H1 (cell line): ENCODE measurements at places on chromosomes 3 and 15.
A peak's percentile ranks its signal among the peaks of the same experiment; 100 is the strongest.

DNA sequence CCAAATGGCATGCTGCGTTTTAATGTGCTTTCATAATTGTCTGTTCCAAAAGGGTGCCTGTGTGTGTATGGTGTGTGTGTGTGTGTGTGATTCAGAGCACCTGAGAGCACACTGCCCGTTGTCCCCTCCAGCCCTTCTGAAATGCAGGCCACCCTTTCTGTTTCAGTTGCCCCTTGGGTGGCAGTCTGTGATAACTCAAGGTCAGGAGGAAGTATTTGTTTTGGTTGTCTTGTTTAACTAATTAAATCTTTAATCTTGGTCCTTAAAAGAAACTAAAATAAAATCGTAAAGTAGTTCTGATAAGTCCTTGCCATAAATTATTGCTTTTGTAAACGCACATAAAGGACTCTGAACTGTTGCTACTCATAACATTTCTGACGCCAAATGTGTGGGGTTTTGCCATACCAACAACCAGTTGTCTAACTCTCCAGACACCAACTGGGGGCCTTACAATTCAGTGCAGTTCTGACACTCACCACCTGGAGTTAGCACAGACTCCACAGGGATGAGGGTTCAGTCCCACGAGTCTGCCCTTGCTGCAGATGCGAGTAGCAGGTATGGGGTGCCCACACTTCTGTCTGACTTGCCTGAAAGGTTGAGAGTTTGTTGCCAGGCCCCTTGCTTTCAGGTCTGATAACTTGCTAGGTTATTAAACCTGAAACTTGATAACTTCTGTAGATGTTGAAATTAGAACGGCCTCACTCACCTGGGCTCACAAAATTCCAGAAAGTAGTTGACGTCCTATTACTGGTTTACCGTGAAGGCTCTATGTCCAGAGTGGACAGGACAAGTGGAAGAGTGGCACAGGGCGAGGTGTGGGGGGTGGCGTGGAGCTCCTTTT is 157.3 kb downstream of the IGF1R start:
- no peak for DNase-seq

DNA sequence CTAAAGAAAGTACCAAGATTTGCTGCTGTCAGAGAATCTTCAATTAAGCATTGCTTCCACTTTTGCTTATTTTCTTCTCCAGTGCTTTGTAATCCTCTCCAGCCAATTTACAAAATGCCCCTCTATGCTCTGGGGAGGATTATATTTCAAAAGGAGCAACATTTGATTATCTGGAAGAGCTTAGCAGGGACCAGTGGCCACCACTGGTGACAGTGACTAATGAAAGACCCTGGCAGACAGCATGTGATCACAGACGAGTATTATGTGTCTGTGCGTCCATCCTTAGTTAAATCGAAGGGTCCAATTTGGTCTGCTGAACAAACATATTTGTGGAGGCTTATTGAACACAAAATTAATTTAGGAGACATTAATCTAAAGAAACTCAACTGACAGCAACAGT is 152.6 kb downstream of the ZNF621 start:
- DNase-seq: no peak

DNA sequence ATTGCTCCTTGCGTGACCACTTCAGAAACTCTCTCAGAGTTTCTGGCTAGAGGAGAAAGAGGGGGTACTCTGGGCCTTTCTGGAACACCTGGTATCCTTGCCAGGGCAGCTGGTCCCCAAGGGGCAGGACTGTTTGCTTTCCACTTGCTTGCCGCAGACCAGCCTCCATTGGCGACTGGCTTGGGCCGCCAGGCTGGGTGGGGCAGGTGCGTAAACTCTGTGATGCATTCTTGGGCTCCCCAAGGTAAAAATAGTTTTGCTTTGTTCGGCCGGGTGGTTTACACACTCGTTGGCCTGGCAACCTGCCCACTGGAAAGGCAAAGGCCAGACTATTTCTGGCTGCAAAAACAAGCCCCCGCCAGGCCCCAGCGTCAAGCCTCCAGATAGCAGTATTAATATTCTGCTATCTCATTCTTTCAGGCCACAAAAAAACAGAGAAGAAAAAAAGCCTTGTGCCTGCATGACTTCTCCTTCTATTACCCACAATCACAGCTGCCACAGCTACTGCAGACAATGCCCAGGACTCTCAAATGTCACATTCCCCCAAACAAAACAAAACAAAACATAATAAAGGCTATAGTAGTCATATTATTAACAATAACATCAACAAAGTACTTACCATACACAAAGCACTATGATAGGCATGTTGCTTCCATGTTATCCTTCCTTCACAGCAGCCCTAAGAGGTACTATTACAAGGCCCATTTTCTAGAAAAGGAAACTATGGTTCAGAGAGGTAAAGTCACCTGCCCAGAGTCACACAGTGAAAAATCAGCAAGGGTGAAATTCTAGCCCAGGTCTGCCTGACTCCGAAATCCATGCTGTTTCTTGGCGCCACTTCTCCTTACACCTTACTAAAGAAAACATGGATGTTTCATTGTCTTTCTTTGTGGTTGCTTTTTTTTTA is 14.0 kb upstream of the SSUH2 start:
- DNase-seq: no peak

DNA sequence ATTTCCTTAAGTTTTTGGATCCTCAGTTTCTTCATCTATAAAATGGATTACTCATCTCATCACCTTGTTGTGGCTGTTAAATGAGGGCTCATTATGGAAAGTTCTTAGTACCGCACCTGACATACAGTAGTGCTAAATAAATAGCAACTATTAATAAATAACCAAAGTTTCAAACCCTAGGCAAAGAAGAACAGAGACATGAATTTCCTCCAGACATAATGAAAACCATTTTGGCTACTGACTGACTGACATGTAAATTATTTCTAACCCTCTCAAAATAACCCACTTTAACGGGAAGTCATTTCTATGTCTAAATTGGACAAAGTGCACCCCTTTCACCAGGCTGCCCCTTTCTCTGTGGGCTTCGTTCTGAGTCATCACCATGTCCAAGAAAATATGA is 17.4 kb upstream of the KLHL6 start:
- no peak for DNase-seq

- DNase-seq: no peak
Observed at GRCh38 chr3:45473841-45474240, 85.5 kb downstream of the LARS2 start.

DNA sequence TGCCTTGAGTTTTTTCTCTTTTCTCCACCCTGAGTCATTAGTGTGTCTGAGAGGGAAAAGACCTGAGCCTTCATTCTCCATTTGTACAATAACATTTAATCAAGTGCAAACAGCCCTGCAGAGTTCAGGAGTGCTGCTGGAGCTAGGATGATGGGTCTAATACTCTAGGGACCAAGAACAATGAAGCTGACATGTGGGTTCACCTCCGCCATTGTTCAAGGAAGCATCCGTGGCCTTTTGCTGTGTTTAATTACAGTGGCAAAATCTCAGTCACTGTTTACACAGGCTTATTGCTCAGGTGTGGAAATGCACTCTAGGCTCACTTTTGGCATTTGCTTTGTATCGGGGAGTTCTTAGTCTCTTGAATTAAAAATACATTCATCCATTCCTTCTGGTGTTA is 259.6 kb downstream of the LRTM1 start:
- no peak for DNase-seq

- no peak for DNase-seq
Observed at GRCh38 chr15:89105147-89105546, 16.9 kb downstream of the ABHD2 start.

DNA sequence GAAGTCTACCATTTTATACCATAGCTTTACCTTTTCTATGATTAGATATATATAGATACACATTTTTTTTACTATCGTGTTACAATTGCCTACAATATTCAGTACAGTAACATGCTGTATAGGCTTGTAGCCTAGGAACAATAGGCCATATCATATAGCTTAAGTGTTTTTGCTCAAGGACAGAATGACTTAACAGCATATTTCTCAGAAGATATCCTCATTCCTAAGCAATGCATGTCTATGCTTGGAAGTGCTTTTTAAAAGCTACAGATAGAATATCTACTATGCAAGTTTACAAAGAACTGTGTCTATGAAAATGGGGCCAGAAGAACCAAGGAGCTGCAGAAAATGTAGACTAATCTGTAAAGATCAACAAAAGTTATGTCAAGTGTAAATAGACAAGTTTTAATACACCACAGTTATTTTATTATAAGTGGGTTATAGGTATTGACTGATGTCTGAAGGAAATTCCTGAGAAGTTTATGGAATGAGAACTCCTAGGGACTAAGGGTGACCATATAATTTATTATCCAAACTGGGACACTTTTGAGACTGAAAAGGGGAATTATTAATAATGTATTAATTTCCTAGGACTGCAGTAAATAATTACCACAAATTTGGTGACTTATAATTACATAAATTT is 138.7 kb upstream of the TGFBR2 start:
- DNase-seq: no peak

DNA sequence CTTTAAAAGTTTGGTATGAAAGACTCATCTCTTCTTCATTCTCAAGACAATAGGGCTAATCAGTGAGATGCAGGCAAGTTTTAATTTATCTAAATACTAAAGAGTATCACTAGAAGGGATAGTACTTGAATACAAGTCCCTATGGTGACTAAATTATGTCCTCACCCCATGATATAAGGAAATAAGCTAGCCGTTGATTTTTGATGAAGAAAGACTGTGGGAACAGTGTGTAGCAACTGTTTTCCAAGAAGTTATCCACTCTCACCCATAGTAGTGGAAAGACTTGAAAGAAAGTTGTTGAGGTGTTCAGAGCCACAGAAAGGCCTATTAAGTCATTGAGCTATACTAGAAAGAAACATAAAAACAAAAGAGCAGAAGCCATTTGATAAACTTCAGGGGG is 36.7 kb downstream of the PIK3CA start:
- DNase-seq: no peak

GRCh38 chr3:115272036-115272824 is 125.1 kb upstream of the ZBTB20 start:
- DNase-seq: no peak

GRCh38 chr3:93973131-93974126 is at the start of gene PROS1:
Gene PROS1, minus strand, starts transcription at chr3:93973896. Its CDS starts 147 bp downstream, at chr3:93973749.
- peak; percentile 74 for DNase-seq

GRCh38 chr3:156344215-156344614 is 210.7 kb downstream of the SSR3 start:
- DNase-seq: no peak

GRCh38 chr3:9020426-9020825 is 57.2 kb upstream of the RAD18 start:
- no peak for DNase-seq

- peak; percentile 83 for DNase-seq
Observed at GRCh38 chr15:90184786-90185704, 16.1 kb upstream of the SEMA4B start.

- no peak for DNase-seq
Observed at GRCh38 chr3:149215515-149215914, 6.1 kb downstream of the CP start.
